ENCODE measurements at places on chromosomes 7 and 10.
A peak's percentile ranks its signal among the peaks of the same experiment; 100 is the strongest.

GRCh38 chr10:58023341-58024073 lies 244.2 kb downstream of the IPMK start:
- DNase-seq, result peak; percentile 52

- DNase-seq, result no peak
These were observed 66.1 kb upstream of the RNF148 start for GRCh38 chr7:122768827-122769226.

GRCh38 chr7:33108554-33109004 lies 625 bp downstream of the RP9 start:
- DNase-seq, result peak; percentile 36

- no peak for DNase-seq
These were observed 9.7 kb upstream of the FHIP2A start for GRCh38 chr10:114811862-114812261.
